ENCODE measurements at places on chromosomes 5 and 9.

- DNase-seq, result no peak
Observed at GRCh38 chr5:108543486-108543885, 161.6 kb upstream of the FBXL17 start.

GRCh38 chr5:38184627-38185026, 73.7 kb upstream of the EGFLAM start:
- DNase-seq, result no peak

- no peak for DNase-seq
Observed at GRCh38 chr5:178234121-178234749, 1.6 kb upstream of the PHYKPL start.

DNA sequence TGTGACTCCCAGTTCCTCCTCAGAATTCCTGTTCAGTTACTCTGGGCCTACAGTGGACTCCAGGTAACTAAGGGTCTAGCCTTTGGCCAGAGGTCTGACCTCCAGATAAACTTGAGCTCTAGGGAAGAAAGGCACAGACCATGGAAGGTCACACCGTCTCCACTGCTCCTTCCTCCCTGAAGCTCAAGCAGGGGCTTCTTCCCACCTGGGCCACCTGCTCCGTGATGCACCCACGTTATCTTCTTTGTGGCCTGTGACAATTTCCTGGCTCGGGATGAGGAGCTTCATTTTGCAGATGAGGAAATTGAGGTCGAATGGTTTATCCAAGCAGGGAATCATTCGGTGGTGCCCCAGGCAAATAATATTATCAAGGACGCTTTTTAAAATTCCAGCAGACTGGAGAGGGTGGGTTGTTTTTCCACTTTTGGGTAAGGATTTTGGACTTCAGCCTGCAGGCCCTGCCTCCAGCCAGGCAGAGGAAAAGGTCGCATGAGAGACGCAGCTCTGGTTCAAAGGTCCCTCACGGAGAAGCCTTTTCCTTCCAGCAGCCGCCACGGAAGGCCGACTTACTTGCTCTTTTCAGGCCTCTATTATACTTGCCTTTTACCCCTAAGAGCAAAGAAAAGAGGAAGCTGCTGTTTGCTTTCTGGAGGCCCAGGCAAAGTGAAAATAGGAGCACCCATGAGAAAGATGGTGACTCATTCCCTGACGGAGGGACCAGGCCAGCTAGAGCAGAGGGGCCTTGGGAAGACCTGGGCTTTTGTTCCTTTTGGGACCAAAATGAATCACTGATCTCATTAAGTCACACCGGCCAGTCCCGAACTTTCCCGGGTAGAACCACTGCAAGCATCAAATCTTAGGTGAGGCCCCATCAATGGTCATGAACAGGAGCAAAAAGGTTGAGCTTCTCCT, 22.8 kb upstream of the DUSP1 start:
- DNase-seq, result no peak

GRCh38 chr5:77636641-77637169, 1.8 kb downstream of the OTP start:
- DNase-seq, result no peak

DNA sequence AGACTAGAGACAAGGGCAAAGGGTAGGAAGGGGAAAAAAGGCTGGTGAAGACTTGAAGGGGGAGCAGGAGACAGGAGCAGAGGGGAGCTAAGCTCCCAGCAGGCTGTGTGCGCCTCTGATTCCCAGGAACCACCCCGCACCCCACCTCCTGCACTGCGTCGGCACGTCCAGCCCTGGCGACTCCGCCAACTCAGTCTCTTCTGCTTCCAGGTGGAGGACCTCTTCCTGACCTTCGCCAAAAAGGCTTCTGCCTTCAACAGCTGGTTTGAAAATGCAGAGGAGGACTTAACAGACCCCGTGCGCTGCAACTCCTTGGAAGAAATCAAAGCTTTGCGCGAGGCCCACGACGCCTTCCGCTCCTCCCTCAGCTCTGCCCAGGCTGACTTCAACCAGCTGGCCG, 30.5 kb downstream of the DYNC2I2 start:
- no peak for DNase-seq

DNA sequence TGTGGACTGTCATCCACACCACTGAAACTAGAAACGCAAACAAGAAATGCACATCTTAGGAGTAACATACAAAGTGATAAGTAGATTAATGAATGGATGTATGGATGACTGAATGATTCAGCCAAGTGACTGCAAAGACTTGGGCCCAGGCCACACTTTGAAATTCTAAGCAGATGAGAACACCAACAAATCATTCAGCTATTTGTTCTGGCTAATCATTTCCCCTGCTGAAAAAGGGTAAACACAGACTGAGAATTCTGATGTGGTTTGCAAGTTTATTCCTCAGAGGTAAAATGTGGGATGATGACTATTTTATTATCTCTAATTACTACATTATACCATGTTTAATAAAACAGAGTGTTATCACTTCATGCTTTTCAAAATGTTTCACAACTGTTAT, 163.2 kb upstream of the ADAMTS16 start:
- no peak for DNase-seq

DNA sequence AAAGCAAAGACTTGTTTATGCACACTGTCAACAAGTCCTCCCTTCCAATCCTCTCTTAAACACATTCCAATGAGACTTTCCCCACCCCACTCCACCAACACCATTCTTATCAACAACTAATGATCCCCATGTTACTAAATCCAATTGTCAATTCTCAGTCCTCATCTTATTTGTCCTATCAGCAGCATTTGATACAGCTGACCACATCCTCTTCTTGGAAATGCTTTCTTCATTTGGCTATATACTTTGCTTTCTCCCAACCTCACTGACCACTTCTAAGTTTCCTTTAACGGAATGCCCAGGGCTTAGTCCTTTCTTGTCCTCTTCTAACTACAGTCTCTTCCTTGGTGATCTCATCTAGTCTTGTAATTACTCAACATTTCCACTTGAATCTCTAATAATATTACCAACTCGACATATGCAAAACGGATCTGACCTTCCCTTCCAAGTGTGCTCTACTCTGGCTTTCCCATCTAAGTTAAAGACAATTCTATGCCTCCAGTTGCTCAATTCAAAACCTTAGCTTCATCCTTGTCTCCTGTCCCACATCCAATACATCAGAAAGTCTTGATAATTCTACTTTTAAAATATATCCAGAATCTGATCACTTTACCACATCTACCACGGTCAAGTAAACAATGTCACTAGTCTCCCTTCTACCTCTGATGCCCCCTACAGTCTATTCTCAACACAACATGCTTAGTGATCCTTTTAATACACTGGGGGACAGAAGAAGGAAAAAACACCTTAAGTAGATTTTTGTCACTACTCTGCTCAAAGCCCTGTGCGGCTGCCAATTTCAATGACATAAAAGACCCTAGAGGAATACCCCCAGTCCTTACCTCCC, 25.5 kb downstream of the AGTPBP1 start:
- no peak for DNase-seq

- DNase-seq, result no peak
Observed at GRCh38 chr9:2086971-2087370, 71.8 kb downstream of the SMARCA2 start.

GRCh38 chr5:112762113-112762810, 24.6 kb downstream of the APC start:
- no peak for DNase-seq

GRCh38 chr5:145924849-145925248, 11.5 kb upstream of the SH3RF2 start:
- no peak for DNase-seq

DNA sequence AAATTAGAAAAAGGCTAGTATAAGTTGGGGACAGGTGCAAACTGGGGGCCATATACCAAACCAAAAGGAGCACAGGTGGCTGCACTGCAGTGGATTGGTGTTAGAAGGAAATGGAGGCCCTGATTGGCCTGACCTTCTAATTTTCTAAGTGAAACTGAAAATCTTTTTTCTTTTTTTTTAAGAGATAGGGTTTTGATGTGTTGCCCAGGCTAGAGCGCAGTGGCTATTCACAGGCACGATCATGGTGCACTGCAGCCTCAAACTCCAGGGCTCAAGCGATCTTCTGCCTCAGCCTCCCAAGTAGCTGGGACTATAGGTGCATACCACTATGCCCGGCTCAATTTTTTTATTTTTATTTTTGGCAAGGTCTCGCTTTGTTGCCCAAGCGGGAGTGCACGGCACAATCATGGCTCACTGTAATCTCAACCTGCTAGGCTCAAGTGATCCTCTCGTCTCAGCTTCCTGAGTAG, 9.8 kb upstream of the CCDC69 start:
- DNase-seq, result no peak

DNA sequence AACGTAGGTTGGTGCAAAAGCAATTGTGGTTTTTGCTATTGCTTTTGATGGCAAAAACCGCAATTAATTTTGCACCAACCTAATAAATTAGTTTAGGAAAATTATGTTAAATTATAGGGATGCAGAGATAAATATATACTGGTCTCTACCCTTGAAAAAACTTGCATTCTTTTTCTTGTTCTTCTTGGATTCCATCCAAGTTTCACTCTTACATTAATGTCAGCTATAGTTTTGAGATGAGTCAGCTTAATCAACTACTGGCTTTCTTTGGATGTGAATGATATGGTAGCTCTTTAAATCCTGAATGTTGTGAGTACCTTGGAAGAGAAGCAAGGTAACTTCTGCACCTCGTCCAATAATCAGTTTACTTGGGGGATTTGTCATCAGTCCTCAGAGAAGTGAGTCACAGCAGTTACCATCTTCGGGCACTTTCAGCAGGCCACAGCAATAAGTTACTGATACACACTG, 549.0 kb upstream of the ZNF608 start:
- no peak for DNase-seq

DNA sequence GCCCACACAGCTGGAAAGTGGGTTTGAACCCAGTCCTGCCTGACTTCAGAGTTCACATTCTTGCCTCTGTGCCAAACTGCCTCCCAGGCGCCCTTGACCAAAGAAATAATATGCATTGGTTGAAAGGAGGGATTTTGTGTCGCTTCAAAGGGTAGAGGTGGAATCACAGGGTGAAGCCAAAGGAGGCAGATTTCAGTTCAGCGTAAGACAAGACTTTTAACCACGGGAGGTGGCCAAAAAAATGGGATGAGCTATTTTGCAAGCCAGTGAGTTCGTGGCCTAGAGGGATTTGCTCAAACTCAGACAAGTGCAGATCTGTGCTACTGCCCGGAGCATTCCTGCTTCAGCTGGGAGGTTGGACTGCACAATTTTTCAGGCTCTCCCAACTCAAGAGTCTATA, 57.6 kb upstream of the RANBP3L start:
- no peak for DNase-seq
